Stimulated activated CD4-positive, alpha-beta T cell treated with anti-CD3 and anti-CD28 coated beads, TNF-alpha, amount 100 ng/mL, for 24 hours (primary cell): ENCODE measurements at places on chromosomes 3 and 15.

DNA sequence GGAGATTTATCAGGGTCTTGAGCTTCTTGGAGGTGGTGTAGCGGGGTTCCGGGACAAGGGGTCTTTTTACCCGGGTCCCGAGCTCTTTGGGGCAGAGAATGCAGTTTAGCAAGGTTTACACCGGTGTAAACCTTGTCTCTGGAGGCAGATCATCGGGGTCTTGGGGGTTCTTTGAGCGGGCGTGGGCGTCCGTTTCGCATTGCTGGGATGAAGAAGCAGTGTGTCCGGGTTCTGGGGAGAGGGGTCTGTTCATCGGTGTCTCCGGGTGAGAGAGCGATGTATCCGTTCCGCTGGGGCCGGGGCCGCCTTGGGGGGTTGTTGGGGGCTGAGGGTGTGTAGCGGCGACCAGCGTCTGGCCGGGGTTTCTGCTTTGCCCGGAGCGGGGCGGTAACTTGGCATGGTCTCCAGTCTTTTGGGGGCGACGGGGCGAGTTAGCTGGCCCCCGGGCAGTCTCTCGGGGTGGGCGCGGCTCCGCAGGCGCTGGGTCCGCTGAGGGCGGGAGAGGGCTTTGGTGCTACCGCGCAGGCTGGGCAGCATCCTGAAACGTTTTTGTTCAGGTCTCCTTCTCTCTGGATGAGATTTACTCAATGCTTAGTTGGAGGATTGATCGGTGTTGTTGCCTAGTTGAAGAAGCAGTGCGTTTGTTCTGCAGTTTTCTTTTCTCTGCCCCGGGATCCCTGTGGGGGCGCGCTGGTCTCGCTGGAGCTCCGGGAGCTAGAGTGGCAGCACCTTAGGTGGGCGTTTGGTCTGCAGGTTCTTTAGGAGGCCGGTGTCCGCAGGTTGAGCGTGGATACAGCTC, 843 bp downstream of the GLCE start:
- DNase-seq, result no peak

DNA sequence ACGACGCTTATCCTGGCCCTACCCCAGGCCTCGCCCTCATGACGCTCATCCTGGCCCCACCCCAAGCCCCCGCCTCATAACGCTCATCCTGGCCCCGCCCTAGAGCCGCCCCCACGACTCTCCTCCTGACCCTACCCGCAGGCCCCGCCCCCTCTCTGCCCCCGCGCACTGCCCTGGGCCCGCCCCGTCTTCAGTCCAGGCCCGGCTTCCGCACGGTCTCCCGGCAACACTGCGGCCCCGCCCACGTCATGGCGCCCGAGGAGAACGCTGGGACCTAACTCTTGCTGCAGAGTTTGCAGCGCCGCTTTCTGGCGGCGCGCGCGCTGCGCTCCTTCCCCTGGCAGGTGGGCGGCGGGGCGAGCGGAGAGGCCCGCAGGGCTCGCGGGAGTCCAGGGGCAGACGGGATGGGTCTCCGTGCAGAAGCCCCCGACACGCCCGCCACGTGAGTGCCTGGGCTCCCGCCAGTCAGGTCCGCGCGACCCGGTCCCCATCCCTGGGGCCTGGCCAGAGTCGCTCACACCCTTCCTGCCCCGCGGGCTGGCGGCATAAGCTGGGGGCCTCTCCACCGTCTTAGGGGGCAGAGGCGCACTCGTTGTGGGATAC, 52.5 kb upstream of the ROPN1B start:
- peak; percentile 91 for DNase-seq

DNA sequence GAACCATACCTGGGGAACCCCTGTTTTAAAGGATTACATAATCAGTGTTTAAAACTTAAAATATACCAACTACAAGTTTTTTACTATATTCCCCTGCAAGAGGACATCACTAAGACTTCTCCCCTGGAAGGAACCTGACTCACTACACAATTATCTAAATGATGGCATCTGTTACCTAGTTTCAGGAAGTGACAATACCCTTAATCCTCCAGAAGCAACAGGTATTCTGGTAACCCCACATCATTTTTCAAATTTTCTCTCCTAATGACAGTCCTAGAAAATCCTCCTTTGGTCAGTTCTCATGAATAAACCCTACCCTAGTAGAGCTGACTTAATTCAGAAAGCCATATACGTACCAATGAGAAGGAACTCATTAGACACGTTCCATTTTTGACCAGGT, 78.4 kb downstream of the RFX7 start:
- DNase-seq, result no peak

DNA sequence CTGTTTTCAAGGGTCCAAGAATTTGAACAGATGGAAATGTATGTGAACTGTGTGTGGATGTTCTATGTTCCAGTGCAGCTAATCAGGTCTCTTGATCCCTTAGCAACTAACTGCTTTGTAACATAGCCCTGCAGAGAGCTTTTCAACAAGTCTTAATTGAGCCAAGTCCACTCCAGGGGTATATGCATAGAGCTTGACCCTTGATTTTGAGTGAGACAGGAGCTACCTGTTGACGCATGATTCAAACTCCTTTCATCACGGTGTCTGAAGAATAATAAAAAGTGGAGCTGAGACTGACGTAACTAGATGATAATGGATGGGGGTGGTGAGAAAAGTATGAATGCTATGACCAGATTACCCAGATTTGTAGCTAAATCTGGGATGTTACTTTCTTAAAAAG, 93.3 kb upstream of the CCDC54 start:
- no peak for DNase-seq

- DNase-seq, result no peak
These were observed 120.4 kb upstream of the ST8SIA2 start for GRCh38 chr15:92273286-92273685.
